ENCODE measurements at places on chromosomes 7 and 10.

DNA sequence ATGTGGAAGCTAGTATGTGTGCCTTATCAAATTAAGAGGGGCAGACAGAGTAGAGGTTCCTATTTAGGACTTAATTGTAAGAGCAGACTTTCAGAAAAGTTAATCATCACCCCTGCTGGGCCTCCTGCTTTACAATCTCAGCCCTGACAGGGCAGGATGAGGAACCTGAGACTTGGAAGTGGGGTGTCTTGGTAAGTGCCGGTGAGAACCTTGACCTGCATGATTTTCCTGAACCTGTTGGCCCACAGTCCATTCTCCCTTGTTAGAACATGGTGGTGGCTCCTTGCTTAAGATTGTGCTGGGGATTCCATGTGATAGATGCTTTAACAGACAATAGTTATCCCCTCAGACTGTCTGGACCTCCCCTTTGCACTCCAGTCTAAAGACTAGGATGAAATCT, 141.7 kb upstream of the TMEM72 start:
- no peak for DNase-seq

GRCh38 chr10:4672201-4672600, 153.8 kb upstream of the AKR1E2 start:
- no peak for DNase-seq

- no peak for DNase-seq
These were observed 365.4 kb downstream of the PLXNA4 start for GRCh38 chr7:132210821-132211220.

DNA sequence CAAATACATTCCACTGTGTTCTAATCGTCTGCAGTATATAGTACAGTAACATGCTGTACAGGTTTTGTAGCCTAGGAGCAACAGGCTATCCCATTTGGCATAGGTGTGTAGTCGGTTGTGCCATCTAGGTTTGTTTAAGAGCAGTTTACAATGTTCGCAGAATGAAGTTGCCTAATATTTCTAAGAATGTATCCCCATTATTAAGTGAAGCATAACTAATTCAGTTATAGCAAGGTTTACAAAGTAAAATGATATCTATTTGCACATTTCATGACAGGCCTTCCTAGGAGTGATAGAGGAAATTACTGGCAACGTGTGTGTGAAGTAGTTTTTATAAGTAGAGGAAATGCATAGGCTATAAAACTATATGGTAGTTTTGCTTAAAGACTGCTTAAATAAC, 4.0 kb downstream of the CREM start:
- no peak for DNase-seq
